Left colon (tissue), 2 donors: ENCODE measurements at places on chromosomes 6 and 20. TPM values are rescaled to one million over a fixed set of nuclear protein-coding genes. Genes with fewer than 3 reads are reported as not detected.

TMEM217 gene
- total RNA-seq = 1.4 TPM

SLC35F1 gene
- 0.37 TPM for total RNA-seq

CST7 gene
- total RNA-seq = 0.85 TPM

KHDC1L gene
- total RNA-seq = not detected

LIN28B gene
- not detected for total RNA-seq

TFAP2B gene
- not detected for total RNA-seq

ENPP3 gene
- 21.2 TPM for total RNA-seq

GRM1 gene
- not detected for total RNA-seq

MDFI gene
- 1.1 TPM for total RNA-seq

HECA gene
- 30.3 TPM for total RNA-seq

PRR18 gene
- not detected for total RNA-seq

SOX18 gene
- total RNA-seq = 8.9 TPM

TREM1 gene
- total RNA-seq = 0.24 TPM

BIRC7 gene
- total RNA-seq = 0.25 TPM

AVP gene
- not detected for total RNA-seq

CTAGE9 gene
- not detected for total RNA-seq

GATA5 gene
- total RNA-seq = not detected

PCK1 gene
- total RNA-seq = 328 TPM

RAMACL gene
- 0.81 TPM for total RNA-seq

SPTLC3 gene
- 9.7 TPM for total RNA-seq

GRIK2 gene
- 1.2 TPM for total RNA-seq

RIPOR3 gene
- 3.2 TPM for total RNA-seq

FAM209A gene
- total RNA-seq = 0.34 TPM

CLDN20 gene
- not detected for total RNA-seq

MYLK2 gene
- 0.08 TPM for total RNA-seq

FERMT1 gene
- total RNA-seq = 62.0 TPM

OOEP gene
- total RNA-seq = not detected

POM121L2 gene
- total RNA-seq = not detected

ADGRB3 gene
- 0.37 TPM for total RNA-seq

RUNX2 gene
- total RNA-seq = 3.5 TPM

GSTA4 gene
- 14.1 TPM for total RNA-seq

MATN4 gene
- total RNA-seq = not detected

ADAM33 gene
- 20.7 TPM for total RNA-seq

TRAPPC3L gene
- total RNA-seq = not detected

HUS1B gene
- 0.34 TPM for total RNA-seq

TRIM10 gene
- total RNA-seq = 6.3 TPM

ALDH8A1 gene
- 0.55 TPM for total RNA-seq

COL12A1 gene
- total RNA-seq = 5.5 TPM

AAR2 gene
- 19.3 TPM for total RNA-seq
